ENCODE measurements at places on chromosomes 6 and 20.

DNA sequence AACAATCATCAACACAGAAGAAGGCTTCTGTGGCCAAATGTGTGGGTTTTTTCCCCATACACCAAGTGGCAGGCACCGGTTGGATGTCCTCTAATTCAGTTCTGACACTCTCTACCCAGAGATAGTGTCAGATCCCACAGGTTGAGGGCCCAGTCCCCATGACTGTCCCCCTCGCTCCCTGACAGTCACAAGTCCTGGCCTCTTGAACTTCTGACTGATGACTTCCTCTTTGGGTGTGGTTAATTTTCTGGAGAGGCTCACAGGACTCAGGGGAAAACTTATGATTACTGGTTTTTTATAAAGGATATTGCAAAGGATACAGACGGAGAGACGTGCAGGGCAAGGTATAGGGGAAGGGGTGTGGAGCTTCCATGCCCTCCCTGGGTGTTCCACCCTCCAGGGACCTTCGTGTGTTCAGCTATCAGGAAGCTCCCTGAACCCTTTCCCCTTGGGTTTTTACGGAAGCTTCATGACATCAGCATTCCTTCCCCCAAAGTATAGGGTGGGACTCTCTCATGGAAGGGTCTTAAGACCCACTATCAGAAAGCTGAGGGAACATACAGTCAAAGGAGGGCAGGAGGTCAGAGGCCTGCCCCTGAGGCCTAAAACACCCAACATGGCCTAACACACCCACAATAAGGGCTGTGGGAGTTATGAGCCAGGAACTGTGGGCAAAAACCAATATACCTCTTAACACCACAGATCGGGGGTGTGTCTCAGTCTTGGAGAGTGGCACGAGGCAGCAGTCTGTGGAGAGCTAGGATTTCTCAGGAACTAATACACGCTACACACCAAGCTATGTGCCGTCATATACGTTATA lies 33.3 kb downstream of the FARS2 start:
- DNase-seq = no peak

GRCh38 chr6:2117447-2117846 lies 128.0 kb downstream of the GMDS start:
- no peak for DNase-seq

DNA sequence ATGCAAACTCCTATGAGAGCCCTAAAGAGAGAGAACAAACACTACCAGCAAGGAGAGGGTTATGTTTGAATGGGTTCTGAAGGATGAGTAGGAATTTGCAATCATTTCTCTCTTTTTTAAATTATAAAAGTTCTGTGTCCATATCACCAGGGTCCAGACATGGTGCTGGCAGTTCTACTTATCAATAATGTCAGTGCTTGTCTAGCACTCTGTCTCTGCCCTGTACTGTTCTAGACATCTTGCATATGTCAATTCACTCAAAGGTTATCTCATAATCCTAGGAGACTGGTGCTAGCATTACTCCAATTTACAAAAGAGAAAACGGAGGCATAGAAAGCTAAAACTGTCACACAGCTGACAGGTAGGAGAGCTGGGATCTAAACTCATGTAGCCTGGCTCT lies 101.3 kb downstream of the VEGFA start:
- DNase-seq = no peak

DNA sequence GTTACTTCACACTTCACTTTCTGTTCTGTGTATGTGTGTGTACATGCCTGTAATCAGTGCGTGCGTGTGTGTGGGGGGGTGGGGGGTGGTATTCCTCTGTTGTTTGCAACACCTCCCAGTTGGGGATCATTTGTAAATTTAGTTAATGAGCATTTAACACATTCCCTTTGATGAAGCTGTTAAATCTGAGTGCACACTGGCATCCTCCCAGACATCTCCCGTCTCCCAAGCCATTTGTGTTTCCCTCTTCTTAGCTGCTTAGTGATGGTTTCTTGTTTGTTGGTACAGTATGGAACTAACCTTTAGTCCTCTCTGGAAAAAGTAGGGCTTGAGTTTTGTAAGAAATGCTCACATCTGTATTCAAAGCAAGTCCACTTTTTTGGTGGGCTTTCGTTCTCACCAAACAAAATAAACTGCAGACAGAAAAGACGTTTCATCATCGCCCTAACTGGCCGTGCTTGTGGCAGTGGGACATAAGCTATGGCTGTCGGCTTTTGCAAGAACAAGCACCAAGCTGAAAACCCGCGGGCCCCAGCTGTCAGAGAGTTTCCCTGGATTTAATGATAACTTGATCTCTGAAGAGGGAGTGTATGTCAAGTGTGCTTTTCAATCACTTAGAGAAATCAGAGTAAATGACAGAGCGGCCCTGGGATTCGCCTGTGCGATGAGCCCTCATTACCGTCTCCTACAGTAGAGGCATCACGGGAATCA lies 54.9 kb upstream of the SASH1 start:
- DNase-seq = no peak

DNA sequence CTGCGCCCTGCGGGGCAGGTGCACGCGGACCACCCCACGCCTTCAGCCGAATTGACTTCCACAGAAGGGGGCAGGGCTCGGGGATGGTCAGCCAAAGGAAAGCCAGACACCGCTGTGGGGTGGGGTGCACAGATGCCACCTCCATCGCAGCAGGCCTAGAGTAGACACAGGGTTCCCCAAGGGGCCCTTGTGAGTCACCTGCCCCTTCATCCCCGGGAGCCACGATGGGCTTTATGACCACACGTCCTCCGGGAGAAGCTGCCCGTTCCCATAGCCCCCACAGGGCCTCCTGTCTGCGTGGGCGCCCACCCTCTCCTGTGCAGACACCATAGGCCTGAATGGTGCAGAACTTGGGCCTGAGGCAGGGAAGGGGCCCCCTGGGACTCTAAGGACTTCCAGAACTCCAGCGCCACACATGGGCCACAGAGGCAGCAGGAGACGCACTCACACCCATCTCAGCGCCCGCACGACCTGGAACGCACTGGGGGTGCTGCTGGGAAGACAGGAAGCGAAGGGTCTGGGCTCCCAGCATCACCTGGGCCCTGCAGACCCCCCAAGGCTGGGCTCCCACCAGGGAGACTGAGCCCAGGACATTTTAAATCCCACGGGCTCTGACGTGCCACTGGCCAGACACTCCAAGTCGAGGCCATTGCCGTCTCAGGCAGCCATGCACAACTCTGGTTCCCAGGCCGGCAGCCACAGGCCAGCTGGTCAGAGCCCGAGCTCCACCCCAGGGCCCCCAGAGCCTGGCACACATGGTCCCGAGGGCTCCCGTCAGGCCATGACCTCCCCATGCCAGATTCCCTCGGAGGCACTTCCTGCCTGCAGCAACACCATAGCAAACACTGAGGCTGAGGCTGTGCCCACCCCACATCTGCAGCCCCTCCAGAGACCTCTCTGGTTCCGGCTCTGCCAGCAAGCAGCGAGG lies 134.2 kb downstream of the DLL1 start:
- DNase-seq = no peak

- no peak for DNase-seq
These were observed 3.6 kb downstream of the EPB41L2 start for GRCh38 chr6:131059486-131059885.

DNA sequence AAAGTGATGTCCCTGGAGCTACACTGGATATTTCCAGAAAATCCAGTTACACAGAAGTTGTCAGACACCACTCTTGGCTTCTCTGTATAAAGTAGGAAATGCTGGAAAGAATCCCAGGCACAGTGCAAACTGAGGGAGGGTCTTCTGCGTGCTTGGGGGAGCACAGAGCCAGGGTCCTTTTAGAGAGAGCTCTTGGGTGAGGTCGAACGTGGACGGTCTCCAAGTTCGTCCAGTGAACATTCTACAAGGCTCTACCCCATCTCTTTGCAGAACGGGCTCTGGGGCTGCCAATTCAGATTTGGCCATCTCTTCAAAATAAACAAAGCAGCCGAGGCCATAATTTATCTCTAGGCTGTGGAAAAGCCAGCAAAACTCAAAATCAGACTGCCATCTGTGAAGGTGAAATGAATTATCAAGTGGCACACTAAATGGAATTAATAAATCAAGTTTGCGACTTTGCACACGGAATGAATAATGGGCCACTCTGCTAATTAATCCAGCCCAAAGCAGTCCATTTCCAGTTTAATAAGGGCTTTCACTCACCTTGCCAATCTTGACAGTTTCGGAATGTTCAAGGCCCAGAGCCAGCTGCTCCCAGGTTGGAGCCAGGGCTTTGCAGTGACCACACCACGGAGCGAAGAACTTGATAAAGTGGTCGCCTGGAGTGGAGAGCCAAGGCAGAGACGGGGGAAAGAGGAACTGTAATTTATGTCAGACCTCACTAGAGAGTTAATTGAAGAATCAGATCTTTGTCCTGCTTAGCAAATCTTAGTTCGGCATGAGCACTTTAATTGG lies 19.3 kb downstream of the TXNDC5 start:
- no peak for DNase-seq

GRCh38 chr6:147941143-147941542 lies 401.5 kb upstream of the SASH1 start:
- no peak for DNase-seq

GRCh38 chr20:51221791-51222408 lies 199.0 kb upstream of the KCNG1 start:
- no peak for DNase-seq

- no peak for DNase-seq
These were observed 35.6 kb upstream of the ZBP1 start for GRCh38 chr20:57655809-57656155.

GRCh38 chr6:81886157-81886556 lies 133.7 kb upstream of the TENT5A start:
- no peak for DNase-seq

- no peak for DNase-seq
These were observed 603 bp downstream of the TASP1 start for GRCh38 chr20:13638162-13638495.

- no peak for DNase-seq
These were observed 6.5 kb upstream of the RAET1G start for GRCh38 chr6:149929422-149929821.

DNA sequence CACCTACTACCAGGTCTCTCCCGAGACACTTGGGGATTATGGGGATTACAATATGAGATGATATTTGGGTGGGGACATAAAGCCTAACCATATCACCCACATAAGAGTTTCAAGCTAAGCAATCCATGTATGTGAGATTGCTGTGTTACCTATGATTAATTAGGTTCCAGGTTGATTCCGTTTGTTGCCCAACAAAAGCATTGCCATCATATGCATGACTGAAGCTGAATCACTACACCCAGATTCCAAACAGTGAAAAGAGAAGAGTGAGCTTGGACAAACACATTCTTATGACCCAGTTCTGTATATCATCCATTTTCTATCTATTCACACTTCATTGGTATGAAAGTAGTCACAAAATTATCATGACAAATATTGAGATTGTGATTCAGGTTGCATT lies 952.5 kb upstream of the MAN1A1 start:
- DNase-seq = no peak

- no peak for DNase-seq
These were observed 71.1 kb downstream of the CEP162 start for GRCh38 chr6:84156306-84156705.

DNA sequence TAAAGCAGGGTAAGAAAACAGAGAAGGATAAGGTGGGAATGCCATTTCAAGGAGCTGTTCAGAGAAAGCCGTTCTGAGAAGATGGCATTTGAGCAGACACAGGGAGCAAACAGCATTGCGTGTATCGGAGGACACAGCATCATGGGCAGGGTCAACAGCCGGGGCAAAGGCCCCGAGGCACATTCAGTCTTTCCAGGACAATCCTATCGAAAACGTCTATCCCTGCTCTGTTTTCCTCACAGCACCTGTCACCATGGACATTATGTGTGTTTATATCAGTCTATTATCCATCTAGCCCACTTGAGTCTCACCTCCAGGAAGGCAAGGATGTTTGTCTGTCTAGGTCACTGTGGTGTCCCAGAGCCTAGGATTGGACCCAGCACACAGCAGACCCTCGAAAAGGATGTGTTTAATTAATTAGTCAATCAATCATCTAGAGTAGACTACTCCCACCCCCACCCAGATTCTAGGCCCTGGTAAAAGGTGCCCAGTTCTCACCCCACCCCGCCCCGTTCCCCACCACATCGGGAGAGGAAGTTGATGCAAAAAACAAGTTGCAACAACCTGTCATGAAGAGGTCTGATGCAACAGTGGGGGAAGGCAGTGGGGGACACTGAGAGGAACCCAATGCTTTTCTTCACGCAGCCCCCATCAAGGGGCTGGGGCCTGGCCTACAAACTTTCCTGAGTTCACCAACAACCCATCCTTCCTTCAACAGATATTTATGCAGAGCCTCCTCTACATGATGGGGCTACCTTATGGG lies 66.6 kb downstream of the PREX1 start:
- peak; percentile 73 for DNase-seq

DNA sequence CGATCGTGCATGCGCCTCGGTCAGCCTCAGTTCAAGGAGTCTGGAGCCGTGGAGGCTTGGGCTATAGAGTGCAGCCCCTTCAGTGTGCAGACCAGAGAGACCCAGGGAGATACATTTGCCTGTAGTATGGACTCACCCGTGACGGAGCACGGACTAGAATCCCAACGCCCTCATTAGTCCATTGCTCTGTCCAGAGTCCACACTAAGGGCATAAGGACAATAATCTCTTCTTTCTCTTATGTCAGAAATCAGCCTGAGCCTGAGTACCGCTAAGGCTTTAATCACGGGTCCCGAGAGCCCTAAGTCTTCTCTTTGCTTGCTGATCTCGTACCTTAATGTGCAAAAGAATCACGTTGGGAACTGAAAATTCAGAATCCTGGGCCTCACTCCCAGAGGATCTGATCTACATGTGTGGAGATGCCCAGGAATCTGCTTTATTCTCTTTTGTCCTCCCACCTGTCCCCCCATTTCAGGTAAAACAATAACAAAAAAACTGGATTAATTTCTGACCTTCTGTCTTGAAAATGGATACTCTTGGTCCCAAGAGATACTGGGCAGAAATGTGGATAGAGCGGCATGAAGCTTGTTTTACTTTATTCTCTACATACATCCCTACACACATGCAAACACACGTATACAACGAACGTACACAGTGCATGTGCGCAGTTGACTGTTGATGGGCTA lies 671 bp downstream of the BPHL start:
- no peak for DNase-seq

DNA sequence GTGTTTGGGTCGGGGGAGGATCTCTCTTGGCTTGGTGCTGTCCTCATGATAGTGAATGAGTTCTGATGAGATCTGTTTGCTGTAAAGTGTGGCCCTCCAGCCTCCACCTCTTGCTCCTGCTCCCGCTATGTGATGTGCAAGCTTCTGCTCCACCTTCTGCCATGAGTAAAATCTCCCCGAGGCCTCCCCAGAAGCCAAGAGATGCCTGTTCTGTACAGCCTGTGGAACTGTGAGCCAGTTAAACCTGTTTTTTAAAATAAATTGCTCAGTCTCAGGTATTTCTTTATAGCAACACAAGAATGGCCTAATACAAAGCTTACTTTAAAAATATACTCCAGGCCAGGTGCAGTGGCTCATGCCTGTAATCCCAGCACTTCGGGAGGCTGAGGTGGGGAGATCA lies 11.3 kb upstream of the CCNC start:
- no peak for DNase-seq

DNA sequence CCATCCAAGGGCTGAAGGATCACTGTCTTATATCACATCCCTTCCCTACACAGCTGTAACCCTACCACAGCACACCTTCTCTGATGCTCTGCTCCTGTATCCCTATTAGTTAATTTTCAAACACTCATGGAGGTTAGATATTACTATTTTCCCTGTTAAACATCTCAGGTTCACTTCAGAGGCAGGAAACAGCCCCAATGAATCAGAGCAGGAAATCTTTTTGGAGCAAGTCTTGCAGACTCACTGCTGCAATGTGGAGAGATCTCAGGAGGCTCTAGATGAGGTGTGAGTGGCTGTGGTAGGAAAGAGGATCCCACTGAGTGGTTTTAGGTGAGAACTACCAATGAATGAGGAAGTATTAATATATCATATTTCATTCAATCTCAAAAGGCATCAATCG lies 19.7 kb upstream of the HTR1B start:
- no peak for DNase-seq

- no peak for DNase-seq
These were observed 998.0 kb upstream of the EPHA7 start for GRCh38 chr6:94417363-94417762.
